ENCODE measurements at places on chromosomes 5 and 9.
A peak's percentile ranks its signal among the peaks of the same experiment; 100 is the strongest.

GRCh38 chr5:61263561-61264272 lies 68.3 kb upstream of the ZSWIM6 start:
- no peak for DNase-seq

DNA sequence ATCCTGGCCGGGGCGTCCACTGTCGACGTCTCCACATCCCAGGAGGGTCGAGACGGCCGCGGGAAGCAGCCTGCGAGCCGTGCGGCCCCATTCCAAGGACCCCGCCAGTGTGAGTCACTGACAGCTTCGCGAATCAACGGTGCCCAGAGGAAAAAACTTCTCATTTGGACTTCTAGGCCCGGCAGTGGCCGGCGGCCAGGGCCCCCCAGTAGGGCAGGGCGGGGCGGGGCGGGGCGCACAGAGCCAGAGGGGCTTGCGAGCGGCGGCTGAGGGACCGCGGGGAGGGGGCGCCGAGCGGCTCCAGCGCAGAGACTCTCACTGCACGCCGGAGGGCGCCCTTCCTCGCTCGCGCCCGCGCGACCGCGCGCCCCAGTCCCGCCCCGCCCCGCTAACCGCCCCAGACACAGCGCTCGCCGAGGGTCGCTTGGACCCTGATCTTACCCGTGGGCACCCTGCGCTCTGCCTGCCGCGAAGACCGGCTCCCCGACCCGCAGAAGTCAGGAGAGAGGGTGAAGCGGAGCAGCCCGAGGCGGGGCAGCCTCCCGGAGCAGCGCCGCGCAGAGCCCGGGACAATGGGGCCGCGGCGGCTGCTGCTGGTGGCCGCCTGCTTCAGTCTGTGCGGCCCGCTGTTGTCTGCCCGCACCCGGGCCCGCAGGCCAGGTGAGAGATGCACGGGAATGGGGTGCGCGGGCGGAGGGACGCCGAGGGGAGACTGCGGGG lies at the start of gene F2R:
F2R (plus strand) TSS at position 391 of the 720 bp plus-strand sequence; CDS start at position 573, 182 bp downstream.
- DNase-seq = peak; percentile 82

DNA sequence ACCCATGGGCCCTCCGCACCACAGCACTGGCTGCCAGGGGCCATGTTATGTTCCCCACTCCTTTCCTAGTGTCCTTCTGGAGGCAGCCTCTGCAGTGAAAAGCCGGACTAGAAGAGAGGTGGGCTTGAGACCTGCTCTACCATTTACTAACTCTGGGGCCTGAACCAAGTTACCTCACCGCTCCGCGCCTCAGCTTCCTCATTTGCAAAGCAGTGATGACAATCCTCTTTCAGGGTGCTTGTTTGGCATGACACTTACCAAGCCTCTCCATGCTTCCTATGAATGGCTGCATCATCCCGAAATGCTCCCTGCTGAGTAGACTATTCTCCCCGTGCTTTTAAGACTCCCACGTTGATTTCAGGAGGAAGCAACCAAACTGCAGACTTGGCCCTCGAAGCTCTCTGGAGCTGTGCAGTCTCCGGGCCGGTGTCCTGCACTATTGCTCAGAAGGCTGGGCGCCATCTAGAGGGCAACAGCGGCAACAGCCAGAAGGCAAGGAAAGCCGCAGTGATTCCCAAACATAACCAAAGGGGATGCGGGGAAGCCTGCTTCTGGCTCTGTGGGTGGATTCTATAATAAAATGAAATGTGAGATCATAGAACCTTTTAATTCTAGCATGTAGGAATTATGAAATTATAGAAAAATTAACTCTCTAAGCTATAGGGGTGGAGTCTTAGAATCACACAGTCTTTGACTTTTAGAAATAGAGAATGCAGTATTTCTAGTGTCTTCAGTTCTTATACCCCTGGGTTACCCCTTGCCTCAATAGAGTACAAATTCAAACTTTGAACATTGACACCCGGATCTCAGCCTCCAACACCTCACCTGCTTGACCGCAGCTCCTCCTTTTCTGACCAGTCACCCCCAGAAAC lies 599.8 kb upstream of the BRINP1 start:
- peak; percentile 63 for DNase-seq

DNA sequence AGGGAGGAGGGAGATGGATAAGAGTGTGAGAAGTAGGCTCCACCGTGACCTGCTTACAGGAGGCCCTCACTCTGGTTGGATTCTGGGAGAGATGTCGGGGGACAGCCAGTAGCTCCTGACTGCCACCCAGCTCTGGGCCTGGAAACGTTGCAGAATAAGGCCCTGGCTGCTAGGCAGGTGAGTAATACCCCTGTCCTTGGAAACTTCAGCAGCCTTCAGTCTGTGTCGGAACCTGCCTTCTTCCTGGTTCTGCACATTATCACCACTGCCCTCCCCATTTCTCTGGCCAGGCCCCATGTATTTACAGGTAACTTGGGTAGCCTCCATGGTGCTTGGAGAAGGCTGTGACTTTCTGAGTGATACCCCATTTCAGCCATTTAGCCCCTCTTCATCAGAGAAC lies 26.8 kb downstream of the FAXDC2 start:
- DNase-seq = no peak

- no peak for DNase-seq
These were observed 1060.6 kb upstream of the ACO1 start for GRCh38 chr9:31323726-31324444.

DNA sequence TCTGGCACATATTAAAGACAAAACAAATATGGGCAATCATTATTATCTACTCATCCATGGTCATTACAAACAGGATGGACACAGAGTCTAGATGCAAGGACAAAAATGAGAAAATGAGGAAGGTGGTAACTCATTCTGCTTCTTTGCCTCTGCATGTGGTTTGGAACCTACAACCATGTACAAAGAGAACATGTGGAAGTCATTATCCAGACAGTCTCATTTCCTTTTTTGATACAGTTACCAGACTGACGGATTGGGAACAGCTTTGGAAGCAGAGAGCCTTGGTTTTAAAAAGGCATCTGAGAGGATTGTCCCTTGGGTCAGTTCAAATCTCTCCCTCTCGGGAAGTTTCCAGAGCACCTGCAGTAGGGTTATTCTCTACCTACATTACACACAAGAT lies 433.4 kb upstream of the TNC start:
- DNase-seq = no peak

- DNase-seq = no peak
These were observed 35.8 kb downstream of the PJA2 start for GRCh38 chr5:109373932-109374331.

DNA sequence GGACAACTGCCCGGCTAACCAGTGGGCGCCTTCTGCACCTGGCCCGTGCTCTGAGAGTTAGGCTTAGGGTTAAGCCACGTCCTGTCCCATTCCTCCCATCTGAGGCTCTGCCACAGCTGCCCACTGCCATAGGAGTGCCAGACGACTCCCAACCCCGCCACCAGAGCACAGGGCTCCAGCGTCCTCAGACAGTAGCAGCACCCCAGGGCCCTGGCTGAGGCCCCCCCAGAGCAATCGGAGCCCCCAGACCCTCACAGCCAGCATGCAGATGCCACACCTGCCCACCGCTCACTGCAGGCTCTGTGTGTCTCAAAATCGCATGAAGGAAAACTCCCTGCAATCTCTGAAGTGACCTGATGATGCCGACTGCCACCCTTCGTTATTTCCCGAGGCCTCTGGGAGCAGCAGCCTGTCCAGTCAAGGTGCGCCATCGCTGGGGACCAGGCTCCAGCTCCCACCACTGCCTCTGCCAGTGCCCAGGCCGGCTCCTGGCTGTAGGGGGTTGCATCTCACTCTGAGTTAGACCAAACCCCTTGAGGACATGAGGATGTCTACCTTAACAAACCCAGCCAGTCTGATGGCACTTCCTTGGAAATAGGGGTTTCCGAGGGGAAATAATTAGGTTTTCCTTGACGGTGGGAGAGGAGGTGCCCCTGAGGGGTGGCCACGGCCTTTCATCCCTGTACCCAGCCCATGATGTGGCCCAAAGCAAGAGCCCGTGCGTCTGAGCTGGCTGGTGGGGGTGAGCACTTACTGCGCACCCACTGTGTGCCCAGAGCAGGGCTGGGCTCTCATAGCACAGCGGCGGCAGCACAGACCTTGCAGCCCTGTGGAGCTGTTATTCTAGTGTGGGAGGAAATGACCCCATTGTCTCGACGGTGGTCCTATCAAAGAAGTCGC lies 58.0 kb upstream of the RNF130 start:
- DNase-seq = no peak
